Left kidney (tissue), 8 donors: ENCODE measurements at places on chromosomes 3 and 15. TPM values are rescaled to one million over a fixed set of nuclear protein-coding genes. Genes with fewer than 3 reads are reported as not detected.
A peak's percentile ranks its signal among the peaks of the same experiment; 100 is the strongest.

The SLC51A gene
- polyA plus RNA-seq, result 18.0 TPM

The ACKR2 gene
- polyA plus RNA-seq, result 2.7 TPM

The BCHE gene
- polyA plus RNA-seq, result 11.3 TPM

The RABL3 gene
- 33.2 TPM for polyA plus RNA-seq

The ROPN1B gene
- polyA plus RNA-seq, result 1.6 TPM

The C2CD4A gene
- polyA plus RNA-seq, result 0.33 TPM

The IL17RE gene
- polyA plus RNA-seq, result 18.6 TPM

The CHRM5 gene
- polyA plus RNA-seq, result 0.35 TPM

The DUT gene
- polyA plus RNA-seq, result 166 TPM

The RPL29 gene
- 1,406 TPM for polyA plus RNA-seq

- no peak for DNase-seq
These were observed 1000.4 kb upstream of the GBE1 start for GRCh38 chr3:82761858-82762257.

DNA sequence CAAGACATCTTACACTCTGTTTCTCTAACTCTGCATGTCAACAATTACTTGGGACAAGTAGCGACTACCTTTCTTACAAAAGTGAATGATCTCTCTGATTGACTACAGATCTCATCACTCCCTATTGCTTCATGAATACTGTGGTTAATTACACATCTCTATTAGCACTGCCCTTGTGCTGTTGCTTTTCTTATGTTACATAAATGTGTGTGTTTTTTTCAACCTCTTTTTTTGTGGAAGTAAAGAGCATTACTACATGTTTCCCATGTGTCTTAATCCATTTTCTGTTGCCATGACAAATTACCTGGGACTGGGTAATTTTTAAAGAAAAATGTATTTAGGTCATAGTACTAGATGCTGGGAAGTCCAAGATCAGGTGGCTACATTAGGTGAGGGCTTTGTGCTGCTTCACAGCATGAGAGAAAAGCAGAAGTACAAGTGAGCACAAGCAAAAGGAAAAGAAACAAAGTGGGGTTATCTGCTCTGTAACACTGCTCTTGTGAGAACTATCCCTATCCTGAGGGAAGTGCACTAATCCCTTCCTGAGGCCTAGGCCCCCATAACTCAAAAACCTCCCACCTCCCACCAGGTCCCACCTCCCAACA is 298.2 kb upstream of the SATB1 start:
- DNase-seq, result no peak

DNA sequence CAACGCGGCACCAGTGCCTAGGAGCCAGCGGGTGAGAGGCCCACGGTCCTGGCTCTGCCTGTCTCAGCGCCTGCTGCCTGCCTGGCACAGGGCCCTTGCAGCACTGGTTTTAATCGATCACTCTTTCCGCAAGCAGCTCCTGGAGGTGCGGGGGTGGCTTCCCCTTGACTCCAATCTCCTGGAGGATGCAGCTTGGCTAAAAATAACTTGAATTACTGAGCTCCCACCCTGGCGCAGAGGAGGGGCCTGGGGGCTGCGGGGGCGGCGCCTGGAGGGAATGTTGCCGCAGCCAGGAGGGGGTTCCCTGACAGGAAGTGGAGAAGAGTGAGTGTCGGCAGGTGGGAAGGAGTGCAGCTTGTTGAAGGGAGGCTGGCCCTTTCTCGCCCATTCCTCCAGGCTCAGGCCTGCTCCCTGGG is 9.9 kb upstream of the RPL29 start:
- peak; percentile 80 for DNase-seq

DNA sequence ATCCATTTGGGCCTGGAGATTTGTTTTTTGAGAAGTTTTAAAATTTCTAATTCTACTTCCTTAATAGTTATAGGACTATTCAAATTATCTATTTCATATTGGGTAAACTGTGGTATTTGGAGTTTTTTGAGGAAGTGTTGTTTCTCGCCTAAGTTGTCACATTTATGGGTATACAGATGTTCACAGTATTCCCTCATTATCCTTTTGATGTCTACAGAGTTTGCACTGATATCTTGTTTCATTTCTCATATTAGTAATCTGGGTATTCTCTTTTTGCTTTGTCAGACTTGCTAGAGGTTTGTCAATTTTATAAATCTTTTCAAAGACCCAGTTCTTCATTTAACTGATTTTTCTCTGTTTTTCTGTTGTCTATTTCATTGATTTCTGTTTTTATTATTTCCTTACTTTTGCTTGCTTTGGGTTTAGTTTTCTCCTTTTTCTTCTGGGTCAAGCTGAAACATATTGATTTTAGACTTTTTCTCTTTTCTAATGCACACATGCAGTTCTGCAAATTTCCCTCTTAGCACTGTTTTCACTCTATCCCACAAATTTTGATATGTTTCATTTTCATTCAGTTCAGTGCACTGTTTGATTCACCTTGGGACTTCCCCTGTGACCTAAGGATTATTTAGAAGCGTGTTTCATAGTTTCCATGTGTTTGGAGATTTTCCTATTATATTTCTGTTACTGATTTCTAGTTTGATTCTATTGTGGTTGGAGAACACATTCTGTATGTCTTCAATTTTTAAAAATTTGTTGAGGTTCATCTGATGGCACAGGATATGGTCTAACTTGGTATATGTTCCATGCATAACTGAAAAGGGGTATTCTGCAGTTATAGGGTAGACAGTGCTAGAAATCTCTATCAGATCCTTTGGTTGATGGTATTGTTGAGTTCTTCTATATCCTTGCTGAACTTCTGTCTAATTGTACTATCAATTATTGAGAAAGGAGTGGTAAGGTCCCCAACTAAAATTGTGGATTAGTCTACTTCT is 79.6 kb downstream of the SUMF1 start:
- DNase-seq, result no peak

GRCh38 chr3:7205962-7206361 is 345.0 kb downstream of the GRM7 start:
- no peak for DNase-seq

DNA sequence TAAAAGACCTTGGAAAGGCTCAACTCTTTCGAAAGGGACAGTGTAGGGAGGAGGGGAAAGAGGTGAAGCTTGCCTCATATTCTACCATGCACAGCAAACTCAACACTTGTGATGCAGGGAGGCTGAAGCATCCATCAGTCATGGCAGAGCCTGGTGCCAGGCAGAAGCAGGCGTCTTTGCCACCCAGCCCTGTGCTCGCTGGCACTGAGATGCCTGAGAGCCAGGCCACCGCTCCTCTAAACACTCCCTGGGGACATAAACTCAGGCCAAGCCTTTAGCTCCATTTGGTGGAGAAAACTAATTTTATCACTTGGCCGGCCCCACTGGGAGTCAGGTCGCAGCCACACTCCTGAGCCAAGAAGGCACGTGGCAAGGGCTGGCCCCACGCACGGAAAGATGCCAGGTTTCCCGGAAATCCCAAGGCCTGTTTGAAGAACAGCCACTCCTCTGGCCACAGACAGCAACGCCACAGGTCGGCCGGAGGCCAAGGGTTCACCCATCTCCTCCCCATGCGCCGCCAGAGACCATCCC is 30.7 kb downstream of the XXYLT1 start:
- no peak for DNase-seq

DNA sequence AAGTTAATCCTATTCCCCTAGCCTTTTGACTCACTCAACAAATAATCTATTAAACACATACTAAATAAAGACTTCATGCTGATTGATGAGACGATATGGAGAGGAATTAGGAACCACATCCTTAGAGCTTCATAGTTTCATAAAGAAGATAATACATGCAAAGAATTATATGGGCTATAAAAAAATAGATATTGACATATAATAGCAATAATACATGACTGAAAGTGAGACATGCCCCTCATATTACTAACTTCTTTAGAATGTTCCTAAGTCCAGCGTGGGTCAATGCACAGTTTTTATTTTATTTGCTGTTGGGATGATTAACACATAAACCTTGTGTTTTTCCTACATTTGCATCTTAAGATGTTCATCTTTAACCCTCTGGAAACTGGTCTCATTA is 32.2 kb downstream of the SUCNR1 start:
- DNase-seq, result no peak
